ENCODE measurements at places on chromosomes 16 and 17.

- no peaks in the 10 kb centered on the region for H3K27me3 ChIP-seq
- H3K36me3 ChIP-seq = peaks cover 82% of the 10 kb centered on the region
- peak overlapping the region; percentile 51 for H3K4me3 ChIP-seq
- peak overlapping the region; percentile 81 for H3K27ac ChIP-seq
- peaks cover 41% of the 10 kb centered on the region for H3K4me1 ChIP-seq
These were observed 7.5 kb downstream of the NFE2L1 start for GRCh38 chr17:48055531-48056245.

DNA sequence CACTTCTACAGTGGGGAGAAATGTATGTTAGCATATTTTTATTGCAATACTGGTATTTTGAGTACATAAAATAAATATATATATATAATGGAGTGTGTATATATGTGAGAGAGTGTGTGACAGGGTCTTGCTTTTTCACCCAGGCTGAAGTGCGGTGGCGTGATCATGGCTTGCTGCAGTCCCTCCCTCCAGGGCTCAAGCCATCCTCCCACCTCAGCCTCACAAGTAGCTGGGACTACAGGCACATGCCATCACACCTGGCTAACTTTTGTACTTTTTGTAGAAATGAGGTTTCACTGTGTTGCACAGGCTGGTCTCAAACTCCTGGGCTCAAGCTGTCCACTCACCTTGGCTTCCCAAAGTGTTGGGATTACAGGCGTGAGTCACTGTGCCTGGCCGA is 4.1 kb downstream of the CYLD start:
- H3K4me1 ChIP-seq = peaks cover 54% of the 10 kb centered on the region
- peak overlapping the region; percentile 90 for H3K4me3 ChIP-seq
- DNase-seq = no peak
- peak overlapping the region; percentile 94 for H3K27ac ChIP-seq

DNA sequence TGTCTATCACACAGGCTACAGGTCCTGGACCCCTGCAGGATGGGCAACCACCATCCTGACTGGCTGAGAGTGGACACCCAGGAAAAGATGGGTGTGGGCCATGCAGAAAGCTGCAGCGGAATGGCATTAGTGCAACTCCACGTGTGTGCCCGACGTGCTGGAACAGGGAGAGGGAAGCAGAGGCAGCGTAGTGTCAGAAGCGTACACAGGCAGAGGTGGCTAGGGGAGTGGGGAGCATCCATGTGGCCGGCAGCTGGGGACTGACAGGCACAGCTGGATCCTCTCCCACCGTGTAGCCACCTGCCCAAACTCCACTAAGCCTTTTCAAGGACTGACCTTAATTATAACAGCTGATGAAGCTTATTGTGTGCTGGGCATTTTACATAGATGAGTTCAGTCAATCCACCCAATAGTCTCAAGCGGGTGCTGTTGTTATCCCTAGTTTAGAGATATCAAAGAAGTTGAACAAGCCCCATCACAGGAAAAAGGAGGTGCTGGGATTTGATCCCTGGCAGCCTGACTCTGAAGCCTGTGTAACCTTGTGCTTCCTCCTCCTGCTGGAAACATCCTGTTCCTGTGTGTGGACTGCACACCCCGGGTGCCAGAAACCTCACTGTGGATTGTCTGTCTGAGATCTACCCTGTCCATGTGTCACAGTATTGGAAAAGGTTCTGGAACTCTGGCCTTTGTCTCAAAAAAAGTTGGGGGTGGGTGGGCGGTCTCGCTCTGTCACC is 114.0 kb downstream of the PRKCA start:
- no peak for DNase-seq
- H3K27me3 ChIP-seq = no peaks in the 10 kb centered on the region
- peaks cover 61% of the 10 kb centered on the region for H3K4me1 ChIP-seq
- H3K27ac ChIP-seq = no peak overlapping the region
- no peak overlapping the region for H3K4me3 ChIP-seq

- H3K4me1 ChIP-seq = peaks cover 2% of the 10 kb centered on the region
- H3K4me3 ChIP-seq = no peak overlapping the region
- no peak overlapping the region for H3K27ac ChIP-seq
These were observed 6.0 kb downstream of the SDR42E1 start for GRCh38 chr16:82005027-82005830.

- H3K36me3 ChIP-seq = peaks cover 13% of the 10 kb centered on the region
- H3K27ac ChIP-seq = no peak overlapping the region
- H3K27me3 ChIP-seq = no peaks in the 10 kb centered on the region
- DNase-seq = no peak
These were observed 13.9 kb downstream of the NUP93 start for GRCh38 chr16:56743840-56744239.

DNA sequence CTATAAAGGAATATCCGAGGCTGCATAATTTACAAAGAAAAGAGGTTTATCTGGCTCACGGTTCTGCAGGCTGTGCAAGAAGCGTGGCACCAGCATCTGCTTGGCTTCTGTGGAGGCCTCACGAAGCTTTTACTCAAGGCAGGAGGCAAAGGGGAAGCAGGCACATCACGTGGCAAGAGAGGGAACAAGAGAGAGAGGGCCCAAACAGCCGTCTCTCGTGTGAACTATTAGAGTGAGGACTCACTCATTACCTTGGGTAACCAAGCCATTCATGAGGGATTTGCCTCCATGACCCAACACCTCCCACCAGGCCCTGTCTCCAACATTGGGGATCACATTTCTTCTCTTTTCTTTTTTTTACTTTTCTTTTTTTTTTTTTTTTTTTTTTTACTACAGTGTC is 7.5 kb upstream of the ALKBH5 start:
- peaks cover 16% of the 10 kb centered on the region for H3K4me1 ChIP-seq
- H3K27ac ChIP-seq = no peak overlapping the region
- no peak for DNase-seq
- H3K4me3 ChIP-seq = no peak overlapping the region

DNA sequence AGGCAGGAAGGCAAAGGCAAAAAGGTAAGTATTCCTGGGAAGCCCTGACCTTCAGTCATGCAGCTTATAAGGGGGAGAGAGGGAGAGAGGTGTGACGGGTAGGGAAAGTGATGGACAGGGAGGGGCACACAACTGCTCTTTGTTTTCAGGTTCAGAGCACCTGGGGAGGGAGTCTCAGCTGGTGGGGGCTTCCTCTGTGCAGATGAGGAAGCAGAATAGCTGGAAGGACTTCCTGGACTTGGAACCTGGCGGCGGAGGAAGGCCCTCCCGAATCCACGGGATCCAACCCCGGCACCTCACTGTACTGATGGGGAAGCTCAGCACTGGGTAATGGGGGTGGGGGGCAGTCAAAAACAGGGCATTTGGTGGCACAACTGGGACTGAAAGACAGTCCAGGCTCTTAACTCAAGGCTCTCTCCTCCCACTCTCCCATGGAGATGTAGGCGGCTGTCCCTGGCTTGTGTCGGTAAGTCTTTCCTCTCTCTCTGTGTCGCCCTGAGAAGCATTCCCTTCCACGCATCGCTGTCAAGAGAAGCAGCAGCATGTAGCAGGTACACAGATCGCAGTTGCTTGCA is 11.9 kb upstream of the PITPNM3 start:
- H3K27ac ChIP-seq = no peak overlapping the region
- H3K36me3 ChIP-seq = no peaks in the 10 kb centered on the region
- no peak overlapping the region for H3K4me3 ChIP-seq

GRCh38 chr16:27819356-27819755 is 244.2 kb downstream of the GSG1L start:
- no peaks in the 10 kb centered on the region for H3K27me3 ChIP-seq
- no peaks in the 10 kb centered on the region for H3K4me1 ChIP-seq
- no peak for DNase-seq

DNA sequence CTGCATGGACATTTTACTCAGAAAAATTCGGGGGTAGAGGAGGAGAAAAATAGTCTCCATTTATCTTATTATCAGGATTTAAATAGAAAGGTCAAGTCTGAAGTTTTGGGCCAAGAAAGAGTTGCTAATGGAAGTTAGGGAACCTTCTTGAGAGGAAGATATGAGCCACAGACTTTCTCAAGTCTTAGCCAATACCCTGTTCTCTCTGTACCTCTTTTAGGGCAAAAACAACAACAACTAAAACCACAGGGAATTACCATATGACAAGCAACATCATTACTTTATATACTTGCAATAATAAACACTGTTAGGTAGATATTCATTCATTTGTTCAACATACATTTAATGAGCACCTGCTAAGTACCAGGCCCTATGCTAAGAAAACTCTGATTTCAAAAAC is 282.2 kb upstream of the CDH5 start:
- H3K27me3 ChIP-seq = no peaks in the 10 kb centered on the region
- DNase-seq = no peak
- no peaks in the 10 kb centered on the region for H3K36me3 ChIP-seq

- no peak for DNase-seq
- H3K4me1 ChIP-seq = no peaks in the 10 kb centered on the region
- H3K4me3 ChIP-seq = no peak overlapping the region
- H3K27ac ChIP-seq = no peak overlapping the region
- no peaks in the 10 kb centered on the region for H3K36me3 ChIP-seq
- peaks cover 47% of the 10 kb centered on the region for H3K27me3 ChIP-seq
These were observed 4.4 kb downstream of the CD300E start for GRCh38 chr17:74619077-74619673.

DNA sequence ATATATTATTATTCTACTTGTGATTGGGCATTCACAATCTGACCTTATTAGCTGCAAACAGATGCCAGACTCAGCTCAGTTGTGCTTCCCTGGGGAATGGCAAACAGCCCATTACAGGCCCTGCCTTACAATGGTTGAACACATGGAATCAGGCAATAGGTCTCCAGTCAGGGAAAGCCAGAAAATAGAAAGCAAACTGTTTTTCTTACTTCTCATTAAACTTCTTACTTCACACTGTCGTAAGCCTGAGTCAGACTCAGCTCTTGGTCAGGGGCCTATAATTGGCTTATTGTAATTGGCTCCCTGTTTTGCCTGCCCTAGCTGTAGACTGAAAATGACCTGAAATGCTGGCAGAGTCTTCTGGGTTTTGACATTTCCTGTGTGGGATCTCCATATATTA is 77.0 kb upstream of the CA10 start:
- H3K36me3 ChIP-seq = no peaks in the 10 kb centered on the region
- H3K4me1 ChIP-seq = no peaks in the 10 kb centered on the region
- no peak overlapping the region for H3K27ac ChIP-seq
- H3K27me3 ChIP-seq = no peaks in the 10 kb centered on the region
- no peak overlapping the region for H3K4me3 ChIP-seq

GRCh38 chr17:17682293-17682736 is 1.1 kb downstream of the RAI1 start:
- peaks cover 25% of the 10 kb centered on the region for H3K4me1 ChIP-seq
- peak overlapping the region; percentile 85 for H3K4me3 ChIP-seq
- H3K27ac ChIP-seq = peak overlapping the region; percentile 85

- H3K4me1 ChIP-seq = no peaks in the 10 kb centered on the region
- no peaks in the 10 kb centered on the region for H3K27me3 ChIP-seq
These were observed 109.5 kb downstream of the CDH8 start for GRCh38 chr16:61926766-61927165.

GRCh38 chr17:83076938-83077337 is 2.5 kb upstream of the METRNL start:
- DNase-seq = no peak
- H3K27ac ChIP-seq = no peak overlapping the region
- peaks cover 5% of the 10 kb centered on the region for H3K36me3 ChIP-seq
- H3K4me3 ChIP-seq = peak overlapping the region; percentile 60
- peaks cover 10% of the 10 kb centered on the region for H3K4me1 ChIP-seq

- no peak overlapping the region for H3K4me3 ChIP-seq
- H3K27ac ChIP-seq = no peak overlapping the region
- H3K27me3 ChIP-seq = peaks cover 30% of the 10 kb centered on the region
- no peaks in the 10 kb centered on the region for H3K36me3 ChIP-seq
These were observed 12.2 kb downstream of the ADGRG1 start for GRCh38 chr16:57640612-57641011.

GRCh38 chr16:66850115-66850815 is 6.1 kb downstream of the CA7 start:
- peaks cover 19% of the 10 kb centered on the region for H3K4me1 ChIP-seq
- no peaks in the 10 kb centered on the region for H3K36me3 ChIP-seq
- DNase-seq = no peak
- peaks cover 14% of the 10 kb centered on the region for H3K27me3 ChIP-seq
- no peak overlapping the region for H3K4me3 ChIP-seq
- H3K27ac ChIP-seq = no peak overlapping the region

DNA sequence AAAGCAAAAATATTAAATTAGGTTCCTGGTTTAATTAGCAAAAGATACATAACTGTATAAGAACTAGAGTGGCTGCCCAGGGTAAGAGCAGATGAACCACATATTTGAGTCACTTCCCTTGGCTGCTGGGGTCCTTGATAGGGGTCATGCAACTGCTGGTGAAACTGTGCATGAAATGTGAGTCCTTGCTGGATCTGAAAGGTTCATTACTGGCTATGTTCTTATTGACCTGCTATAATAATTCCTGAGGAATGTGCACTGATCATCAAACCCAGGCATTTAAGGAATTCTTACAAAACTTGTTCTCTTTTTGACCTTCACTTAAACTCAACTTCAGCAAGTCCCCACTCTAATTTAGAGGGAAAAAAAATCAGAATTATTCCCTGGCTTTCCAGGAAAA is 183.4 kb downstream of the ZNF18 start:
- DNase-seq = no peak
- no peaks in the 10 kb centered on the region for H3K27me3 ChIP-seq
- no peaks in the 10 kb centered on the region for H3K36me3 ChIP-seq
- H3K4me3 ChIP-seq = no peak overlapping the region

DNA sequence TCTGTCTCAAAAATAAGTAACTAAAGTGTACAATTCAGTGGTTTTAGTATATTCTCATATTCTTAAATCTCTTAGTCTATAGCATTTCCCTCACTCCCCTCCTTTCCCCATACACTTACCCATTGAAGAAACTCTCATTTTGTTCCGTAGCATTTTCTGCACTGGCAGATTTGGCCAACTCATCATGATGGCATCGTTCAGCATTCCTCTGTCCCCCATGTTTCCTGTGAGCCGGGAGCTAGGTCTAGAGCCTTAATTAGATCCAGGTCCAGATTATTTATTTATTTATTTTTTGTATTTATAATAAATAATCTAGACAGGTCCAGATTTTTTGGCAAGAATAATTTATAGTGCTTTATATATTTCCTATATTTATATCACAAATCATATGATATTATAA is 31.0 kb downstream of the HEATR3 start:
- H3K4me3 ChIP-seq = no peak overlapping the region
- DNase-seq = no peak
- no peak overlapping the region for H3K27ac ChIP-seq
- peaks cover 19% of the 10 kb centered on the region for H3K4me1 ChIP-seq

DNA sequence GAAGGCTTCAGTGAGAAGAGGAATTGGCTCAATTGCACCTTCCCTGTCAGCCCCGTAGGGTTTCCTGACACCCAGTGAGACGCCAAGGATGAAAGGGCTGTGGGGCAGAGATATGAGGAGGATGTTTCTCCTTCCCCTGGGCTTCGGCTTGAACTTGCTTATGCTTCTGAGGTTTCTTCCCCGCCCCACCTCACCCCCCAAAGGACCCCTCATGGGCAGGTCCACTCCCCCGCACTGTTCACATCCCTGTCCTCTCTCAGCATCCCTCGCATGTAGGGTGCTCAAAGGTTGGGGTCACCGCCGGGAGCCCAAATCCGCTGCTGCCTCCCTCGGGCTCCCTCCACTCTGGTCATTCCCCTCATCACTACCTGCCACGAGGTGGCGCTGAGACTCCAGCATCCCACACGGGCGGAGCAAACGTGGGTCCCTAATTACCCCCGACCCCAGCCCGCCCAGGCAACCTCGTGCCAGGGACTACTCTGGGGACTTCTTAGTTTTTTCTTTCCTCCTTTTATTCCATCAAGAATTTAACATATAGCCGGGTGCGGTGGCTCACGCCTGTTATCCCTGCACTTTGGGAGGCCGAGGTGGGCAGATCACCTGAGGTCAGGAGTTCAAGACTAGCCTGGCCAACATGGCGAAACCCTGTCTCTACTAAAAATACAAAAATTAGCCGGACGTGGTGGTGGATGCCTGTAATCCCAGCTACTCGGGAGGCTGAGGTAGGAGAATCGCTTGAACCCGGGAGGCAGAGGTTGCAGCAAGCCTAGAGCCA is 3.3 kb upstream of the TRARG1 start:
- no peak overlapping the region for H3K4me3 ChIP-seq
- H3K27me3 ChIP-seq = peaks cover 33% of the 10 kb centered on the region
- peaks cover 4% of the 10 kb centered on the region for H3K4me1 ChIP-seq
- no peaks in the 10 kb centered on the region for H3K36me3 ChIP-seq
- H3K27ac ChIP-seq = no peak overlapping the region

Measured in activated T-helper 2 cell treated with anti-CD3 and anti-CD28 coated beads, Interferon-gamma antibody, Interleukin-2, Interleukin-4, amounts not matched to agents 10 μg/mL and 5 μg/mL and 100 μg/mL, durations not matched to agents 14 hours and 24 hours and 36 hours (primary cell).